ENCODE measurements at places on chromosomes 11 and 22.

GRCh38 chr11:35418282-35419183 is 825 bp downstream of the SLC1A2 start:
- DNase-seq = no peak

DNA sequence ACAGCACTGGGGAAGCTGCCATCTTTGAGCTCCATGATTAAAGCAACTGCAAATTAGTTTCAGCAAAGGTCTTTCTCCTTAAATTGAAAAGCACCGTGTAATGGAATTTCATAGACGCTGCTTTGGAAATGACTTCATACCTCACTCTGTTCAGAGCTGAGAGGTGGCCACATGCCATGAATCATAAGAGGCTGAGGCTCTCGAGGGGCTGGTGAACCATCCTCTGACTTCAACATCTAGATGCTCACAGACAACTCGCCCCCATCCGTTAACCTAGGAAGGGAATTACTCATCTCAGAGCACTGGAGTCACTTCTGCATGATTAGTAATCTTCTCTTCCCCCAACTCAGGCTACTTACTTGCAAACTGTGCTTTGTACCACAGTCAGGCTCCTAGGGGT is 122.3 kb downstream of the RCN1 start:
- no peak for DNase-seq

GRCh38 chr11:46984987-46985386 is 48.4 kb downstream of the CSTPP1 start:
- no peak for DNase-seq

DNA sequence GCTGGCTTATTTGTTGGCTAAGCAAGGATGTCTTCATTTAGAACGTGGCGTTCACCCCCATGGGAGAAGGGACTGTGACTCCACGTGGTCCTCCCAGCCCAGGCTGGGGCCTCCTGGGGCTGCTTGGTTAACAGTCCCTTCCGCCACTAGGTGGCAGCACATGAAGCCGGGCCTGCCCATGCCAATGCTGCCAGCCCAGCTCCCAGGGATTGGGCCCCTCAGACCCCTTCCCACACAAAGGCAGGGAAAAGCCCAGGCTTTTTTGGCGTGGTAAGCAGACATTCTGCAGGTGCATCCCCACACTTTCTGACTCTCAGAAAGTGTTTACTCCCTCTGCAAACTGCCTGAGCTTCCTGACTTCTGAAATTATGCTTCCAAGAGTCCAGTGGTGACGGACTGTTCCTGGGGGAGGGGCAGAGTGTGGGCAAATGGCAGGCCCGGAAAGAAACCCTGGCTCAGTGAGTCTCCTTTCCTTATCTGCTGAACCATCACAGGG is 3.1 kb downstream of the CBX6 start:
- peak; percentile 73 for DNase-seq

DNA sequence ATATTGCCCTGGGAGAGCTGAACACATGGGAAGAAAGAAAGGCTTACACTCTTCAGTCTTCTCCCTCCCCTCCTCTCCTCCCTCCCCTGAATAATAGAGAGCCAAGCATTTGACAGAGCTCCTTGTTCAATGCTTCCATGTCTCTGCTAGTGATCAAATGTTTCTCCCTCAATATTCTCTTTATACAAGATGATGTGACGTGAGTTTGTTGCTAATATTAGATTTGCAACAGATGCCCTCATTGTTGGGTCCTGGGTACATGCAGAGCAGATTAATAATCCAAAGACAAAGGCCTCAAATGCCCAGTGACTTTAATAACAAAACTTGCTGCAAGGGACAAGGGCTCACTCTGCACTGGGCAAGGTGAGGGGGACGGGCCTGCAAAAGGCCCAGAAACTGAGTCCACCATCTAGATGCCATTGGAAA is 7.1 kb upstream of the ENDOD1 start:
- no peak for DNase-seq

DNA sequence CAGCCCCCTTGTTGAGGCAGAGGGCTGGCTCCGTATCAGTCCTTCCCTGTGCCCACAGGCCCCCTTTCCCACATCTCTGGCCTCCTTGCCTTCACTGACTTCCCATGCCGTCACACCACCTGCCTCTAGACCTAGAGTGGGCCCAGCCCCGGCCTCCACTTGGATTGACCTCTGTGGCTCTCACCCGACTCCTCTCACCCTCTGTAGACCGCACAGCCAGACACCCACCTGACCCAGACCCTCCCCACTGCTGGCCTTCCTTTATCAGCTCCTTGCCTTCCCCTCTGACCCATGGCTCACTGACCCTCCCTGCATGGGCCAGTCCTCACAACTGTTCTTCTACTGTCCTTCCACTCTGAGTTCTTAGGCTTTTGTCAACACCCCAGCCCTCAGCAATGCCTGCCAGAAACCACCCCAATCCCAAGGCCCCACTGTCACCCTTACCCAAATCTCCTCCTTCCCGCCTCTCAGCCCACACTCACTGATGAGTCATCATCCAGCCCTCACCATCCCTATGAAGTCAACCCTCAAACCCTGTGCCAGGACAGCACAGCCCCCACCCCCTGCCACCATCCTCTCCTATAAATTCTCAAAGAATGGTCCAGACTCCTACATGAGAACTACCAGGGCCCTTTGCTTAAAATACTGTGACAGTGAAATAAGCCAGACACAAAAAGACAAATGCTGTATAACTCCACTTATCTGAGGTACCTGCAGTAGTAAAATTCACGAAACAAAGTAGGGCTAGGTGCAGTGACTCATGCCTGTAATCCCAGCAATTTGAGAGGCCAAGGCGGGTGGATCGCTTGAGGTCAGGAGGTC is 53.4 kb downstream of the SCGB1A1 start:
- DNase-seq = no peak

DNA sequence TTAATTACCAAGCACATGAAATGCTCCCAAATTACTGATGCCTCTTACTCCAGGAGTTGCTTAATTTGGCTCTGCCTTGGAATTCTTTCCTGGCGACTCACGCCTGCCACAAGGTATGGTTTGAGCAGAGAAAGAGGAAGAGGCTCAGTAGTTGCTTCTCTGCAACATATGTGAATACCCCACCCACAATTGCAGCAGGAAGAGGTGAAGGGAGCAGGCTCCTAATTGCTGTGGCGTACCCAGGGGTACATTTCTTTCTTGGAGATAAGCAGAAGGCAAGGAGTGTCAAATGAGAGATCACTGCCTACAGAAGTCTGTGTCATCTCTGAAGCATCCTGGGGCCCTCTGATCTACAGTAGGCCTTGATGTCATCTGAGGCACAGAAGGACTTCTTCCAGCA is 10.6 kb upstream of the NNMT start:
- no peak for DNase-seq

- no peak for DNase-seq
These were observed 25.9 kb downstream of the APOBEC3H start for GRCh38 chr22:39122772-39123470.

DNA sequence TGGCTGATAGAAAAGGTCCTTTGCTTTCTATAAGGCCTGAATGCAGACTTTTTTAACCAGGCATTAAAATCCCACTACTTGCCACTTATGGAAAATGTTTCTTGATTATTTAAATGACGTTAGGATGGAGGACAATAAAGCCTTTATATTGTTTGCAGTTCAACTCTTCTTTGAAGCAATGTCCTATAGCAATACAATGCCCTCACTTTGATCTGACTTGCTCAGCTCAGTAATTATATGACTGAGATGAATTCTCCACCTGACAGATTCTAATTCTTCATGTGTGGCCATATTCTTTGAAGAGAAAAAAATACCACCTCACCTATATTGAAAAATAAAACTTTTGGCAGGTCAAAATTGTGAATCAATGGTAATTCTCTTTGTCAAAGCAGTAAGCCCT is 182.0 kb upstream of the MTMR2 start:
- DNase-seq = no peak

DNA sequence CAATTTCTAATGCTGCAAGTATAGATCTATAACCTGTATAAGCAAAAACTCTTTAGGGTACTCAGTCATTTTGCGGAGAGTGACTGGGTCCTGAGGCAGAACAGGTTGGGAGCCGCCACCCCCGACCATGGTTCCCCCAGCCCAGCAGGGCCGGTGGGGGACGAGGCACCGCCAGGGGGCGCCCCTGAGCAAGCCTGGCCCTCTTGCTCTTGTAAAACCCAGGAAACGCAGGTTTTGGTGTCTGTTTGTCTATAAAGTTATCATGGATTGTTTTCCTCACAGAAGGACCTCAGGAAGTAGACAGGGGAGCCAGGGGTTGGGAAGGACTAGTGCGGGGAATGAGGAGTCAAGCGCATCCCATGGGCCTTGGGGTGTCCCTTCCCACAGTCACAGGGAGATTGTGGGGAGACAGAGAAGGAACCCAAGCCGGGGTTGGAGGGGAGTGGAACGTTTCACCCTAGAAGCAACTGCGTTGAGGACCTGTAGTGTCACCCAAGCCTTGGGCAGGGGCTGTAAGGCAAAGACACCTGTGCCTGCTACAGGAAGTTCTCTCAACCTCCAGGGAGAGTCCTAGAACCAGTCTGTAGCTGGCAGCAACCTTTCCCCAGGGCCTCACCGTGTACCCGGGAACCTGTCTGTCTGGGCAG is 26.4 kb downstream of the KCTD17 start:
- peak; percentile 91 for DNase-seq

DNA sequence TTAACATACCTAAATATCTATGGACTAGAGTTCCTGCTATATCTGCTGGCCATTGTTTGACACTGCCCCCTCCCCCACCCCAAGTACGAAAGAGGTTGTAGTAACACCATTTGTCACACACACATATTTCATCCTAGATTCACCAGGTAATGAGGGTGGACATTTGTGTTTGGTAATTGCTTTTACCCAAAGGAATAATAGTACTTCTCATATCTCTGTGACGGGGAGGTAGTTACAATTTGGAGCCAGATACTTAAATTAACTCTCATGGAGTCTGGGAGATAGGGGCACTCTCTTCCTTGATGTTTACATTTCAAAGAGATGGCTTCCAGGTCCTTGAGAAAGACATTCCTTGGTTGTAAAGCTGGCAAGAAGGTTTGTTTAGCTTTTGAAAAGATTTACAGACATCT is 38.7 kb downstream of the REXO2 start:
- no peak for DNase-seq

DNA sequence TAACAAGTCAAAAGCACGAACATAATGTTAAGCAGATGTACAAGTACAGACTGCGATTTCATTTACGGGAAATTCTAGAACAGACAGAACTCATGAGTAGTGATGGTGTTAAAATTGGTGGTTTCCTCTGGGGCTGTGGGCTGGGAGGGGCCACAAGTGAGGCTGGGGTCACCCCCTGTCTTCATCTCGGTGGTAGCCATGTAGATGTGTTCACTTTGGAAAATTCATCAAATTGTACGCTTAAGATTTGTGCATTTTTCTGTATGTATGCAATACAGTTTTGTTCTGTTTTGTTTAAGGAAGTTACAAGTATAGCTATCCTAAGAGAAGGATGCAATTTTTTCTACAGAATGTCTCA is 504 bp upstream of the ASCC2 start:
- no peak for DNase-seq

GRCh38 chr11:30488304-30488998 is 97.7 kb downstream of the MPPED2 start:
- no peak for DNase-seq

DNA sequence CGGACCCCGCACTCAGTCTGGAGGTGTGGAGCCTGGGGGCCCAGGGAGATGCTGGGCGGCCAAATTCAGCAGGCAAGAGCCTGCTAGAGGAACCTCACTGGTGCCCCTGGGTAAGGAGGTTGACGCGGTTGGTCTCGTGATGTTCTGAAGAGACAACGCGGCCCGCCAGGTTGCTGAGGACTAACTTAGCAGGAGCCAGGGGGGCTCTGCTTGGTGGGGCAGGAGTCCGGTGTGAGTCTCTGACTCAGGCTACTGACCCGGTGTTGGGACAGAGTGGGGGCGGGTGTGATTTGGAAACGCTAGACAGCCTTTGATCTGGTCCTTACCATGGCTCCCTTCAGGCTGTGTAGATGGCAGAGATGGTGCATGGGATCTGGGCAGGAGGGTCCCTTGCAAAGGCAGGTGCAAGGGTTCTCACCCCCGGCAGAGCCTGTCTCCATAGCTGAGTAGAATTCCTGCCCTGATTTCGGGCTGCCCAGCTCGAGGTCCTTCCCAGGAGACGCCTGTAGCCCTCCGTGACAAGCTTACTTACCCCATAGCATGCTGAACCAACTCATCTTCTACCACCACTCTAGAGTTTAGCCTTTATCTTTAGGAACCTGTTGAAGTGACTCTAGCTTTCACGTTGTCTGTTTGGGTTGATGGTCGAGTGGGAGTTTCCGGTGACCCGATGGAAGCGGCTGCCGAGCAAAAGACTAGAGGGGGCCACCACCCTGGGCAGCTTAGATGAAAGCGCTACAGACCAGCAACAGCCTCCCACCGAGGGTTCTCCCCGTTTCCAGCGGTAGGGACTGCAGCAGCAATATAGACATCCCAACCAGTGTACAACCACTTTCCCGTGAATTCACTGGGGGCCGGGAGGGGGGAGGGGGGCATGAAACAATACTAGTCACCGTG is 38.4 kb downstream of the KCNC1 start:
- DNase-seq = no peak

DNA sequence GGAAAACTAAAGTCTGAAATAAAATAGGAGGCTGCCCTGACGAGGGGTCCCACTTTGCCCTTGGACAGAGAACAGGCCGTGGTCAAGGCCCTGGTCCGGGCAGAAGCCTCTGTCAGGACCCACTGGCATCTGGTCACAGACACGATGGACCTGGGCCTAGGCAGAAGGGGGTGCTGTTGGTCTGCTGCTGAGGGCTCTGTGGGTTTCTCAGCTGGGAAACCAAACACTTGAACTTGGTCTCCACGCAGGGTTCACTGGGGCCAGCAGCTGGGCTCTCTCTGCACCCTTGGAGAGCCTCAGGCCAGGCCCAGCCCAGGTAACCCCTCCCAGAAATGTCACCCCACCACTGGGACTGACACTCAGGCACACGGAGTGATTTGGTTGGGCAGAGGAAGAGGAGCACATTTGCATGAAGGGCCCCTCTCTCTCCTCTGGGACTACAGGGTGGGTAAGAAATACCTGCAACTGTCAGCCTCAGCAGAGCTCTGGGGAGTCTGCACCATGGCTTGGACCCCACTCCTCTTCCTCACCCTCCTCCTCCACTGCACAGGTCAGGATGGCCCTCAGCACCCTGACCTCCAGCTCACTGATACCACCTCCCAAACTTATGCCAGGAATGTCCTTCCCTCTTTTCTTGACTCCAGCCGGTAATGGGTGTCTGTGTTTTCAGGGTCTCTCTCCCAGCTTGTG is 48.1 kb upstream of the TOP3B start:
- no peak for DNase-seq

GRCh38 chr11:123211981-123212380 is 16.9 kb upstream of the CLMP start:
- DNase-seq = no peak

GRCh38 chr11:36002796-36003195 is 58.9 kb downstream of the LDLRAD3 start:
- DNase-seq = no peak

- no peak for DNase-seq
These were observed 426.8 kb downstream of the TBC1D22A start for GRCh38 chr22:47189056-47189916.

GRCh38 chr22:40057652-40058051 is 62.9 kb downstream of the FAM83F start:
- DNase-seq = no peak

- no peak for DNase-seq
These were observed 17.0 kb downstream of the YDJC start for GRCh38 chr22:21612858-21613257.

GRCh38 chr11:114059278-114059983 is at the start of gene ZBTB16:
TSS of gene ZBTB16 (plus strand) at chr11:114059711. CDS start at chr11:114063301, 3,590 bp downstream.
- DNase-seq = peak; percentile 35

- DNase-seq = no peak
These were observed 16.3 kb downstream of the NECTIN1 start for GRCh38 chr11:119712459-119713358.

All from activated CD4-positive, CD25-positive, alpha-beta regulatory T cell (primary cell).